Stimulated activated CD8-positive, alpha-beta memory T cell treated with anti-CD3 and anti-CD28 coated beads, Interleukin-7, amount 100 ng/mL, for 1 hour (primary cell): ENCODE measurements at places on chromosomes 3 and 15.

- no peak for DNase-seq
Measured at GRCh38 chr15:77497110-77497737, 76.5 kb downstream of the HMG20A start.

GRCh38 chr15:67146234-67146633 is 80.8 kb downstream of the SMAD3 start:
- no peak for DNase-seq

DNA sequence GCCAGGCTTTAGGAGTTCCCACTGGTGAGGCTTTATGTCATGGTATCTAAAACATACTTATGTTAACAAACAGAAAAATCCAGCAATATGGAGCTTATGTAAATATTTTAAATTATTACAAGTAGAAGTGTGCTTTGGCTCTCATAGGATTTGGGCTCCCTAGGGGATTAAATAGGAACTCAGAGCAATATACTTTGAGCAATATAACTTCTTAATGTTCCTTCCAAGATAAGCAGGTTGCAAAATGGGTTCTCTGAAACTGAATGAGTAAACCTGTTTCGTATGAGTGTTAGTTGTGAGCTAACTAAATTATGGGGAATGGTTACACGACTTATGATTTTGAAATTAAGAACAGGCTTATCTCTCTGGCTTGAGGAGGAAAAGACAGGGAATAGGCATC is 366.1 kb upstream of the ZNF385D start:
- DNase-seq = no peak

DNA sequence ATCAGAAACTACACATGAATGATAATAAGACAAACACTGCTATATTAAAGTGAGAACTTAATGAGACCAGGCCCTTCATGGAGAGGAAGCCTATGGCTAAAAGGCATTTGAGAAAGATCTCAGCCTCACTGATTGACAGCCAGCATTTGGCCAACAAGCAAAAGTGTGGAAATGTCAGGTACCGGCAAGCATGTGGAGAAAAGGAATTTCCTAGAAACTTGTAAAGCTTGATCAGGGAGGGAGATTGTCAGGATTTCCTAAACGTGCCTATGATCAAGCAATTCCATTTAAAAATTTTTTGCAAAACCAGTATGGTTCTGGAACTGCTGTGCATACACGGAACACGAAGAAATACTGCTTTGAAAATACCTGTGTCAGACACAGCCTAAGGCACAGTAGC is 220.3 kb upstream of the ATP10A start:
- no peak for DNase-seq

DNA sequence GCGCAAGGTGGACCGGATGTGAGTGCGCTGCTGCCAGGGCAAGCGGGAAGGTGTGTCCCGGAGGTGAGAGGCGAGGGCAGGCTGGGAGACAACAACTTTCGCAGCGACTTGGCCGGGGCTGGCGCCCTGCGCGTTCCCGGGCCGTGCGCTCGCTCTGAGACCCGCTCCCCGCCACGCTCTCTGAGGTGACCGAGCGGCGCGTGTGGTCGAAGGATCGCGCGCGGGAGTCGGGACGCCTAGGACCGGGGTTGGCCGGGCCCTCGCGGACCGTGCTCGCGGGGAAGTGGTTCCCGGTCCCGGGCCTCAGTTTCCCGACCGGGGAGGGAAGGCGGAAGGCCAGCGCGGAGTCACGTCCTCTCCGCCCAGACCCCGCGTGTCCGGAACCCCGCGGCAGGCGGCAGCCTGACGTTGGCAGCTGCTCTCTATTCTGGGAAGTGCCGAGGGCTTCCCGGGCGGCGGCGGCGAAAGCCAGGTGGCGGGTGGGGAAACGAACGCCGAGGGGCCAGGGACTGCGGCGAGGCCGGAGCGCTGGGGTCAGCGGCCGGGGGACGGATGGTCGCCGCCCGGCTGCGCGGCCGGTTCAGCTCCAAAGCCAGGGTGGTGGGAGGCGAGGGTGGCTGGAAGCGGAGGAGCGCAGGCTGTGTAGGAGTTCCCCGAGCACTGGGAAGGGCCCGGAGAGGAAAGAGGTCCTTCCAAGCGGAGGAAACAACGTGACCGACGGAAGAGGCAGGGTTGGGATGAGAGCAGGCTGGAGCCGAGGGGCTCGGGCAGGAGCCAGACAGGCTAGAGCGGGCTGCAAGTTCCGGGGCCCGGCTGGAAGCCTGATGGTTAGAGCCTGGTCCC is 1.0 kb upstream of the IGF2BP2 start:
- DNase-seq = no peak

DNA sequence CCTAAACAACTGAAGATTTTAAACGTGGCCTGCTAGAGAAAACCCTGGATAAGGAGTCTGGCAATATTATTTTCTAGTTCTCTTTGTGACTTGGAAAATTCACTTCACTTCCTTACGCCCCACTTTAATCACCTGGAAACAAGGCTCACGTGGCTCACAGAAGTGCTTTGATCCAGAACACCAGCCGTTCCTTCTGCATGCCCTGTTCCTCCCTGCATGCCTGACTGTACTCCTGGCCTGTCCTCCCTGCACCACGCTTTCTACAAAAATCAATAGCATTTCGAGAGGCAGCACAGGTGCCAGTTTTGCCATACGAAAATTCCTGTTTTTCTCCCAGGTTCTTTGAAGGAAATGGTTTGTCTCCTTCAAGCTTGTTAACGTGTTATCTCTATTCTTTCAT is 474.2 kb upstream of the RGMA start:
- DNase-seq = no peak

- DNase-seq = no peak
Measured at GRCh38 chr3:46871222-46871621, 6.3 kb upstream of the PTH1R start.

DNA sequence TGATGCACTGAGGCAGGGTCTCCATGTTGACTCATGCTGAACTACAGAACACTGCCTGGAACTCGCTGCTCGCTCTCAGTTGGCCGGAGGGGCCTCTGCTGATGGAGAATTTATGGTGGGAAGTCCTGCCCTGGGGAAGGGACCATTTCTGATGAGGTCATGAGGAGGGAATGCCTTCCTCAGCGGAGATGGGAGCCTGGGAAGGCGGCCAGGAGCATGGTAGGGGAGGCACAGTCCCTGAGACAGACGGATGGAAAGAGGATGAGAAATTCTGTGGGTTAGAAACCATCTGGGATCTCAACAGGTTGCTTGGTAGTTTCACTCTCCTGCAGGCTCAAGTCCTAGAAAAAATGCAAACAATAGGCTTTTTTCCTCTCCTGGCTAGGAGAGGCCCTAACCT is 56.8 kb upstream of the TPM1 start:
- DNase-seq = no peak

GRCh38 chr15:53563627-53564026 is 195.8 kb downstream of the WDR72 start:
- no peak for DNase-seq

DNA sequence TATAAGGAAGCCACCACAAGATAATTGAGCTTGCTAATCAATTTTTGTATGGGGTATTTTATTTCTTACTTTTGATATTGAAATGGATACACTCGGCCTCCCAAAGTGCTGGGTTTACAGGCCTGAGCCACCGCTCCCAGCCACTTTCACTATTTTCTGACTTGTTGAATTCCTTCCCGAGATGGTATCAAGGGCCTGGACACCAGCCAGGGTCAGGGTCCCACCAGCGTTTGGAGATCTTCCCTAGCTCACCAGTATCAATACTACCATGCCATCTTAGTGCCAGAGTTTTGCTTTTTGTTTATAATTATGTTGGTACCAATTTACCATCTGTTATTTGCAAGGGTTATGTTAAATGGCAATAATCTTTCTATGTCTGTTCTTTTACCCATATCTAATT is 5.5 kb upstream of the SELENOT start:
- no peak for DNase-seq

DNA sequence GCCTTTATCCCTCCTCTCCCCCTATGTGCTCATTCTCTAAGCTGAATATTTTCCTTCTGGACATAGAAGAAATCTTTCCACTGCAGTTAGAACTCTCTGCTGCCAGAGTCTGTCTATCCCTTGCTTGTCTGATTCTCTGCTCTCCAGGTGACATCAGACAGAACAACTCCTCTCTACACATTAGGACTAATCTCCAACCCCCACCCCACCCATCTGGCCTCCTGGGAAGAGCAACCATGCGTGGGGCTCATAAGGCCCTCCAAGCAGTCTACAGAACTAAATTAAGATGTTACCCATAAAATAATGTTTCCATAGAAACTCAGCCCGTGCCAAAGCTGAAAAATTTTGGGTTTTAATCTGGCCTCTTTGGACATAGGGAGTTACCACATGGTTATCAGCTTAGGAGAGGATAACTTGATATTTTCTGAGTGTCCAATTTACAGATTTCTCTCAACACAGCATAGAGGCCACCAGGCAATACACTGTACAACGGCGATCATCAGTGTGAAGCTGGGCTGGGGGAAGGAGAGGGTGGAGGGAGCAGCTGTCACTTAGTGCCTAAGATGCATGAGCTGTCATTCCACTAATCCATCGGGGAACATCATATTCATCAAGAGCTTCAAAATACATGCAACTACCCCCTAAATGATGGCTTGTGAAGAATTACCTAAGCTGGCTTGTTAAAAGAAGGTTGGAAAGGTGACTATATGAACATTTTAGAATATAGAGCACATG is 199.4 kb downstream of the CLSTN2 start:
- DNase-seq = no peak

DNA sequence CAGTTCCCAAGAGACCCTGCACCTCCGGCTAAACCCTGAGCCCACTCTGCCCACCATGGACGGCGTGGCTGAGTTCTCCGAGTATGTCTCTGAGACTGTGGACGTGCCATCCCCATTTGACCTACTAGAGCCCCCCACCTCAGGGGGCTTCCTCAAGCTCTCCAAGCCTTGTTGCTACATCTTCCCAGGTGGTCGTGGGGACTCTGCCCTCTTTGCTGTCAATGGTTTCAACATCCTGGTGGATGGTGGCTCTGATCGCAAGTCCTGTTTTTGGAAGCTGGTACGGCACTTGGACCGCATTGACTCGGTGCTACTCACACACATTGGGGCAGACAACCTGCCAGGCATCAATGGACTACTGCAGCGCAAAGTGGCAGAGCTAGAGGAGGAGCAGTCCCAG is 4.0 kb downstream of the MAP1A start:
- DNase-seq = no peak

DNA sequence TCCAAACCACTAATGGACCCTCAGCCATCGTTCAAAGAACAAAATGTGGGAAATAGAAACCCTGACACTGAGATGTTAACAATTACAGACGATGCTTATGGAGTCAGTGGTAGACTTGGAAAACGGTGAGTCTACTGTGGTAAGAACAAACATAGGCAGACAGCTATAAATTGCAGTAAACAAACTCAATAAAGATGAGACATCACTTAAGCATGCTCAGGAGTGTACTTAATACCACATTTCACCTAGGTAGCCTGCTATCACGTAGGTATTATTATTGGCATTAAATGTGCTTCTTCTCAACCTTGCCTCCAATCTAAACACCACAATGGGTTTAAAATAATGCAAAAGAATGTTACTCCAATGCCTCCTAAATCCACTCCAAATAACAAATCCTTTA is 2.5 kb downstream of the OSBPL10 start:
- DNase-seq = no peak

GRCh38 chr3:136050250-136050649 is 84.7 kb downstream of the PPP2R3A start:
- DNase-seq = no peak

DNA sequence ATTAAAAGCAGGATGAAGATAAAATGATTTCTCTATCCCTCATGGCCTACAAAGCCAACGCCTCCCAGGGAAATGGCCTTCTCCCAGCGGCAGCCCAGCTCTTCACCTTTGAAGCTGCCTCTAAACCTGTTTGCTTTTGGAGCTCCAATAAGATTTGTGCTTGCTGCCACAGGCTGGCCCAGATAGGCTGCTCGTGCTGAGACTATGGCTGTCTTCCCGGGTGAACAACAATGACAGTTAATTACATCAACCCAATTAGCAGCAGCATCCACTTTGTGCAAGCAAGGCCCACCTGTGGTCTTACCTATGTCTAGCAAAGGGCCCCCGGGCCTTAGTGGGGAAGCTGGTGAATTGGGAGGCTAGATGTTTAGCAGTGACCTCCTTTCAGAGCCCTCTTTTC is 179.6 kb downstream of the P3H2 start:
- DNase-seq = no peak

DNA sequence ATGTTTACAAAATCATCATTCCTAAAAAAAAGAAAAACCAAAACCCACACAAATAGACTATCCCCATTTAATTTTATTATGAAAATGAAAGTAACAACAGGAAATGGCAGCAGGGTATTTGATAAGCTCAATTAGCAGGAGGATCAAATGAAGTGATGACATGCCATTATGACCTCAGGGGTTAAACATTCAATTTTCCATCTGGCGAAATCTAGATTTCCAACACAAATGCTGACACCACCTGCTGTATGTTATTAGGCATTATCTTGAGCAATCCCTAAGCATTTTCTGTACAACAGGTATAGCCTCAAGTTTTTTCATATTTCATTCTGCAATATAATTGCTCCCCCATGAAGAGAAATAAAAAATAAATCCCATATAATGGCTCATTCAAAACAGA is 57.1 kb downstream of the SHQ1 start:
- DNase-seq = no peak

DNA sequence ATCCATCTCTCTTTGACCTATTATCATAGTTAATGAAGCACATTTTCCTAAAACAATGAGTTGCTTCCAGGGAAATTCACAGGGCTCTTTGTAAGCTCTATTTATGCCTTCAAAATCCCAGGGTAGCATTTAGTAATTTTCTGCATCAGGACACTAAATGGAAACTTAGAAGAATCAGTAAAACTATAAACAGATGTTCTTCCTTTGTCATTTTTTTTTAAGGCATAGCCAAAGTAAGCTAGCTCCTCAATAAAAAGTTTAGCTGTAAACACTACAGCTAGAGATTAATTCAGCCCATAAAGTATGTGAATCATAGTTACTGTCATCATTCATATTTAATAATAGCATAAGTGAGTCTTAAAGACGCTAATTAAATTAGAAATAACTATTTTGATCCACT is 79.3 kb downstream of the RPL22L1 start:
- no peak for DNase-seq

DNA sequence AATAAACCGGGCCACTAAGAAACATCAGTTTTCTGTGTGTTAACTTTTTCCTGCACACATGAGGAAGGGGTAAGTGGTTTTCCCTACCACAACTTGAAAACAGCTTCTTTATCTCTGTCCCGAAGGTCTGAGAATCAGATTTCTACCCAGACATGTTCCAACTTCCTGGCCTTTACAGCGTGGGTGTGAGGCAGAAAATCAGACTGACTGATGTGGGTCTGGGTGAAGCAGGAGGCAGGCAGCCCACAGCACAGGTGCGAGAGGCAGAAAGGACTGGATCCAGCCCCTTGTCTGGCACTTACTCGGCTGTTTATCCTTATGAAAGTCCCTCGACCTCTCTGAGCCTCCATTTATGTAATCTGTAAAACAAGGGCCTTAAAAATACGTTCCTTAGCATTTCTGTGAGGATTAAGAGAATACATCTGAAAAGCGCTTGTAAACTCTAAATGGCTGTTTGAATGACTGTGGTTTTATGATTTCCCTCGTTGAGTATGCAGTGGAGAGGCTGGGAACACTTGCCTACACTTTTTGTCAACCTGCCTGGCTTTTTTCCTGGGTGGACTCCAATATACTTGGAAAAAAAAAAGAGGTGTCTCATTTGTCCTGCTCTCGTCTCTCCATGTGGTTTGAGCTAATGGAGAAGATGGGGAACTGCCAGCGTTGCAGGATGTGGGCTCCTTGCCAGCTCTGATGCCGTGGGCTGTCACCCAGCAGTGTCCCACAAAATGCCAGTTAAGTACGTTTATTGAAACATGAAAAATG is 3.1 kb downstream of the AGBL1 start:
- no peak for DNase-seq
